BJ (cell line): ENCODE measurements at places on chromosomes 2 and 18.
A peak's percentile ranks its signal among the peaks of the same experiment; 100 is the strongest.

GRCh38 chr2:217801711-217802110, 201.1 kb downstream of the TNS1 start:
- DNase-seq, result no peak

DNA sequence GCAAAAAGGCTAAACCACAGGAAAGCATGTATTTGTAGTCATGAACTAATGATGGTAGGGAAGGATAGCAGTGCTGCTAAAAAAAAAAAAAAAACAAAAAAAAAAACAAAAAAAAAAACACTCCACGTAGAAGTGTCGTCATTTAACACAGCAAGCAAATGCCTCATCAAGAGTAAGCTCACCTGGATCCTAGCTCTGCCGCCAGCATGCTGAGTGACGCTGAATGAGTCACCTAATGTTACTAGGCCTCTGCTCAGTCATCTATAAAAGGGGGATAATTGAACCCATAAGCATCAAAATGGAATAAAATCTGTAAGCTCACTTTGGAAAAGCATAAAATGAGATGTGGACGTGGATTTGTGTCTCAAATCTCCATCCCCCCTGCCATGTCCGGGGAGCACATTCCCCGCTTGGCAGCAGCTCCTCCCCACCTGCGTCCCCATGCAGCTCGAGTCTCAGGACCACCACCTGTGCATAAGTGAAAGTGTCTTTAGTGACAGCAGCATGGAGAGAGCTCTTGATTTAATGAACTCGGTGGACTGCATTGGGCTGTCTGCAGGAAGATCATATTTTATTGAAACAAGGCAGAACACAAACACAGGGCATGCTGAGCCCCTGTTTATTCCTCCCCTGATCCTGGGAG, 427.5 kb downstream of the LRATD1 start:
- DNase-seq, result no peak

DNA sequence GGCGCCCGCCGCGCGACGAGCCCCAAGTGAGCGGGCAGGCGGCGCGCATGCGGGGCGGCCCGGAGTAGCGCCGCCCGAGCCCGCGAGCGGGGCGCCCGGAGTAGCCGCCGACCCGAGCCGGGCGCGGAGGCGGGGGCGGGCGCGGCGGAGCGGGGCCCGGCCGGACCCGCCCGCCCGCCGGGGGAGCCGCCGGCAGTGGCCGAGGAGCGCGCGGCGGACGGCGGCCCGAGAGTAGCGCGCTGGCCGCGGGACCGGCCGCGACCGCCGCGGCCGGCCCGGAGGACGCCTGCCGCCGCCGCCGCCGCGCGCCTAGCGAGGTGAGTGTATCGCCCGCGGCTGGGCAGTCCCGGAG, at the start of gene GALNT1:
TSS of gene GALNT1 (plus strand) at position 195 of the 352 bp plus-strand sequence. CDS start 72,923 bp downstream, outside the sequence.
- no peak for DNase-seq

DNA sequence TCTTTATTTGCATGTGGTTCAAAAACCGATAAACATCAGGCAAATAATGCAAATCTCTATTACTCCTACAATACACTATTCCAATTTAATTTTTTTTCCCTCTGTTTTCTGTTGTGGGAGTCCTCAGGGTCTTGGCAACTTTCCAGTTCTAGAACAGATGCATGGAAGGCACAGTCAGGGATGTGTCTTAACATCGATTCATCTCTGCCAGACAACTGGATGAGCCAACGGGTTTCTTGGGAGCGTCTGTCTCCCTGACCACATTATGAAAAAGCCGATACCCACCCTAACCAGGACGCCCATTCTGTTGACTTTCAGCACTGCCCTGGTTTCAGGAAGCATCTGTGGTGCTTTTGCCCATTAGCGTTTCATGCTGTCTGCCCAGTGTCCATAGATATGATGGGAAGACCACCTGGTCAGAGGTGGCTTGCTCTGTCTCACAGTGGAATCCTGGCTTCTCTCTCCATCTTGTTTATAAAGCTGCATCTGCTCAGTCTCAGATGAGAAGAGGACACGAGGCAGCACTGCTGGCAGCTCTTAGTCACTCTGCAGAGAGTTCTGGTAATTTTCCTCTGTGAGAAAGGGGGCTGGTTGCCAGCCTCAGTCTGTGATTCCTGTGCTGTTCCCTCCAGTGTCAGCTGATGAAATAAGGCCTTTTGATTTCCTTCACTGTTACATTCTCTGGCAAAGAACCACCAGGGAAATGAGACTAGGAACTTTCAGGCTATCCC, 57.9 kb upstream of the KCNE4 start:
- DNase-seq, result peak; percentile 94

- no peak for DNase-seq
Measured at GRCh38 chr2:26316041-26316440, 29.9 kb upstream of the SELENOI start.

DNA sequence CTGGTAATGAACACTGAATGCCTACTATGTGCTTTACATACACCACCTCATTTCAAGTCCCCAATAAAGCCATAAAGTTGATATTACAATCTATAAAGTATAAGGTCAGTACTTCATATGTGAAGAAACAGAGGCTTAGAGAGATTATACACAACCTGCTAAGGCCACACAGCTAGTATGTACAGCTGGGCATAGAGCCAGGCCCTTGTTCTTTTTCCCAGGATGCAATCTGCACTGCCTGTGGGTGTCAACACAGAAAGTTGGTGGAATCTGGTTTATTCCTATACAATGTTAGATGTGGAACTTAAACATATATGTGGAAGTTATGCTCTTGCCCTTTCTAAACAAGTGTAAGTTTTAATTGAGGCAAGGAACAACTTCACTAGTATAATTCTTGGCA, 32.8 kb downstream of the INSIG2 start:
- no peak for DNase-seq

- no peak for DNase-seq
Measured at GRCh38 chr2:229089776-229090175, 181.3 kb downstream of the PID1 start.

GRCh38 chr2:157903151-157903550, 27.0 kb upstream of the ACVR1 start:
- no peak for DNase-seq

GRCh38 chr2:176405477-176405876, 136.2 kb downstream of the MTX2 start:
- no peak for DNase-seq

DNA sequence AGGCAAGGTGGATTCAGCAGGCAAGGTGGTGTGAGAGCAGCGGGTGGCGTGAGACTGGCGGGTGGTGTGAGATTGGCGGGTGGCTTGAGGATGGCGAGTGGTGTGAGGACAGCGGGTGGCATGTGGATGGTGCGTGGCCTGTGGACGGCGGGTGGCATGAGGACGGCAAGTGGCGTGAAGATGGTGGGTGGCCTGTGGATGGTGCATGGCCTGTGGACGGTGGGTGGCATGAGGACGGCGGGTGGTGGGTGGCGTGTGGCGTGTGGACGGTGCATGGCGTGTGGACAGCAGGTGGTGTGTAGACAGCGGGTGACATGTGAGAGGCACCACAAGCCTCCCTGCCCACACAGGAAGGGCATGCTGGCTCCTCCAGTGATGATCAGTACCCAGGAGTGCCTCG, 186.9 kb upstream of the SALL3 start:
- no peak for DNase-seq

GRCh38 chr2:117972476-117973123, 41.3 kb downstream of the CCDC93 start:
- DNase-seq, result no peak
